ENCODE measurements at places on chromosomes 3 and 15.

- no peak for DNase-seq
Observed at GRCh38 chr3:123361071-123361470, 87.8 kb downstream of the ADCY5 start.

- no peak for DNase-seq
Observed at GRCh38 chr3:160986069-160986468, 119.1 kb downstream of the B3GALNT1 start.

GRCh38 chr3:116863270-116863770 is 153.7 kb downstream of the TUSC7 start:
- no peak for DNase-seq

- no peak for DNase-seq
Observed at GRCh38 chr3:128491941-128492670, 895 bp downstream of the GATA2 start.

DNA sequence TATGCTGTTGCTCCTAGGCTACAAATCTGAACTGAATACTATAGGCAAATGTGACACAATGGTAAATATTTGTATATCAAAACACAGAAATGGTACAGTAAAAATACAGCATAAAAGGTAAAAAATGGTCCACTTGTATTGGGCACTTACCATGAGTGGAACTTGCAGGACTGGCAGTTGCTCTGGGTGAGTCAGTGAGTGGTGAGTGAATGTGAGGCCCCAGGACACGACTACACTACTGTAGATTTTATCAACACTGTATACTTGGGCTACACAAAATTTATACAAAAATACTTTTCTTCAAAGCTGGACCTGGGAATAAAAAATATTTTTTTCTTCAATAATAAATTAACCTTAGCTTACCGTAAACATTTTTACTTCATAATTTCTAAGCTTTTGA is 41.6 kb upstream of the DUT start:
- DNase-seq = no peak

DNA sequence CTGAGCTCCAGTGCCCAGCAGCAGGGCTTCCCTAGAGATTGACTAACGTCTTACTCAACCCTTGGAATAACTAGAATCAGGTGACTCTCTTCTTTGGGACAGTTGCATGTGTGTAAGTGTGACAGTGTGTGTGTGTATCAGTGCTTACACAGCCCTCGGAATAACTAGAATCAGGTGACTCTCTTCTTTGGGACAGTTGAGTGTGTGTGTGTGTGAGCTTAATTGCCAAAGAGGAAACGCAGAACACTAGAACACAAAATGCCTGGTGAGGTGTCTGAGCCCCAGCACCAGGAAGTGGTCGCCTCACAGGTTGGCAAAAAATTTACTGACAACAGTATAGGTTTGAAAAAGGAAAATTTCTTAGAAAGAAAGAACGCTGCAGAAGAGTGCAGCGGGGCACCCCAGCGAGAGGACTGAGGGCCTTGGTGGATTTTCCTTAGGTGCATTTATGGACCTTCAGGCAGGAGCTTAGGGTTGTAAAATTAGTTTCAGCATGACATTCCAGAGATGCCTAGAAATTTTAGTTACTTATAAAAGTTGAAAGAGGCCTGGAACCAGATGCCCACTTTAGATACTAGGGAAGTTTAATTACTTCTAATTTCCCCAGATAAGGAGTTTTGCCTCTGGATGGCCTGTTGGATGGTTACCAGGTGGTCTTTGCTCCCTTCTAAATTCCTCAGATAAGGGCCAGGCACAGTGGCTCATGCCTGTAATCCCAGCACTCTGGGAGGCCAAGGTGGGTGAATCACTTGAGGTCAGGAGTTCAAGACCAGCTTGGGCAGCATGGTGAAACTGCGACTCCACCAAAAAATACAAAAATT is 3.7 kb upstream of the WDR82 start:
- no peak for DNase-seq

DNA sequence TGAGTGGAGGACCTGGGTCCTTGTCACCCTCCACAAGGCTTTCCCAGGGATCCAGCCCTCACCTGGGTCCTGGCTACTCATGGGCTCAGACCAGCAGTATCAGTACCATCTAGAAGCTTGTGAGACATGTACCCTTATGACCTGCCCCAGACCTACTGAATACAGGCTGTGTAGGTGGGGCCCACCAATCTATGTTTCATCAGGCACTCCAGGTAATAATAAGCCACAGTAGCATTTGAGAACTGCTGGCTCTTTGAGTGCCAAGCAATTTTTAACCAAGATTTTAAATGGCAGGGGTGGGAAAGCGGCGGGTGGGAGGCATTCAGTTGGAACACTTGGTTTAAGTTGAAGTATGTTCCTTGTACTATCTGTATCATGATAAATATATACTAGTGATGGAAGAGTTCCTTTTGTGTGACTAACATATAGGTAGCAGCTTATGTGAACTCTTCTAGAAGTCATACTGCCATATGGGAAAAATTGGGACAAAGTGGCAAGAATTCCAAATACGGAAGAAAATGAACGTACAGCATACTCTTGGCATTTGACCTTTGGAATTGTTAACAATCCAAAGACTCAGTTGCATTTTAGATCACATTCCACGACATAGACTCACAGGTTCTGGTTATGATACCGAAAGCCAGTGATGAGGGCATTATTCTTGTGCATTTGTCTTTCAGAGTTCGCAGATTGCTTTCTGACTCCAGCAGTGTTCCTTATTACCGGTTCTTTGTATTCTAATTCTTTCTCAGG is 190.4 kb downstream of the GHSR start:
- no peak for DNase-seq

GRCh38 chr3:35638980-35639253 is 408 bp upstream of the ARPP21 start:
- no peak for DNase-seq

- no peak for DNase-seq
Observed at GRCh38 chr3:48402907-48403306, 27.0 kb downstream of the PLXNB1 start.

DNA sequence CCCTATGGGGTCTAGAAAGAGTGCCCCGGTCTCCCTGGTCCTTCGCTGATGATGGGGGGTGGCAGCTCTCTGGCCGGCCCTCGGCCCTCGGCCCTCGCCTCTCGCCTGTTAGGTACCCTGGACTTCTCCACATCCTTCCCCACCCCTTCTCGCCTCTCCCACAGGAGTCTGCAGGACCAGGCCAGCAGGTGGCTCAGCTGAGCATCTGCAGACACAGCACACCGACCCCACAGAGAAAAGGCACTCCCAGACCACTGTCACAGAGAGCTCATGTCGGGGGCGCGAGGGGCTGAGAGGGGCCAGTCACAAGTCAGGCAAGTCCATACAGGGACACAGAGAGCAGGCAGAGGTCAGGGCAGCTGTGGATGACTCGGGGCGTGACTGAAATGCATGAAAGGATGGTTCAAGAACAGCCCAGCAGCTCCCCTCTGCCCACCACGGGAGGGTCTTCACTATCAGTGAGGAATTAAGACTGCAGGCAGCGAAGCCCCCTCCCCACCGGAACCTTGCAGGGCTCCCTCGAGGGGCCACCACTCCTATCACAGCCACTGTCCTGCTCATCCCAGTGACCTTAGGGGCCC is 181.7 kb upstream of the NSMCE3 start:
- DNase-seq = no peak

GRCh38 chr15:26971271-26972018 is 464 bp downstream of the GABRG3 start:
- DNase-seq = no peak

DNA sequence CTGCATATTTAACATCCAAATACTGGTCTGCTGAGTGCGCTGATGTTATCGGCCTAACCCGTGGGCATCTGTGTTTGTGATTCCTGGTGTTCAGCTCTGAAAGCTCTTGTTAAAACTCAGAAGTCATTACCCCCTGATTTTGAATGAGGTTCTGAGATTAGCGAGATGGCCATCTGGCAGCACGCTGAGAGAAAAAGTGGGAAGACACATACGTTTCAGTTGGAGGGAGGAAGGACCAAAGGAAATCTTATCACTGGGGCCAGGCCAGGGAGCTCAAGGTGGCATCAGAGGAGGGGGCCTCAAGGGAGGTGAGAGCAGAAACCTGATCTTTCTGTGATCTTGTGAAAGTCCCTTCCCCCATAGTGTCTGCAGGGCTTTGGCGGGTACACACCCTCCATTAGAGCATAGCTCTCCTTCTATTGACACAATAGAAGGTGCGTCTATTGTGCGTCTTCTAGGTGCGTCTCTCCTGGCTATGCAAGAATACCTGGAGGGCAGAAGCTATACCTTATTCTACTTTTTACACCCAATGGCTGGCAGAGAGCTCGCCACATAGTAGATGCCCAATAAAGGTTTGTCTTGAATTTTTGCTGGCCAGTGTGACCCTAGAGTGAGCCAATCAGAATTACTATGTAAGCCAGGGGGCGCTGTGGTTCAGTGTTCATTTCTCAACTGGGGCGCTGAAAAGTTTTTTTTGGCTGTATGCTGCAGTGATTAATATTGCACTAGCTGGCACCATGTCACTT is 182.4 kb downstream of the SHQ1 start:
- DNase-seq = no peak

Measured in astrocyte of the cerebellum (primary cell).